ENCODE measurements at places on chromosomes 6 and 20. TPM values are rescaled to one million over a fixed set of nuclear protein-coding genes. Genes with fewer than 3 reads are reported as not detected.

DNA sequence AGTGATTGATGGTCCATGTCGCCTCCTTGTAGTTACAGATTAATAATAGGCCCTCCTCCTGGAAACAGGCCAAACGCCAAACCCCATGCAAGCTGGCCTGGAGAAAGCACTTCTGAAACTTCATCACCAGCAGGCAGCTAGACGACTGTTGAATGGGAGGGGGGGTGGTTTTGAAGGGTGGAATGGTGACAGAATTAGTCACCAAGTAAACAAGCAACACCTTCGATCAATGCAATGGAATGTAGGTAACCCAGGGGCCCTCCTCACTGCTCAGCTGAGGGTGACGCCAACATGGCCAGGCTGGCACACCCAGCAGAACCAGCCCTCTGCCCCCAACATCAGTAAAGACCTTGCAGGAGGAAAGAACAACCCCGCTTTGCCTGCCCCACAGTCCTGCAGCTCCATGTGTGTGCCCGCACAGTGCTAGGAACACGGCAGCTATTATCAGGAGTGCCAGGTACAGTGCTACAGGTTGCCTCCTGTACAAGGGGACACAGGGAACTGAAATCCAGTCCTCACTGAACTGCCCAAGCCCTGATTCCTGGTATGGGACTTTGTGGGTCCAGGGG, 2.7 kb downstream of the BCAS1 start:
- peak; percentile 57 for DNase-seq

- DNase-seq = peak; percentile 55
Measured at GRCh38 chr6:132812756-132813172, 1.6 kb upstream of the RPS12 start.

DNA sequence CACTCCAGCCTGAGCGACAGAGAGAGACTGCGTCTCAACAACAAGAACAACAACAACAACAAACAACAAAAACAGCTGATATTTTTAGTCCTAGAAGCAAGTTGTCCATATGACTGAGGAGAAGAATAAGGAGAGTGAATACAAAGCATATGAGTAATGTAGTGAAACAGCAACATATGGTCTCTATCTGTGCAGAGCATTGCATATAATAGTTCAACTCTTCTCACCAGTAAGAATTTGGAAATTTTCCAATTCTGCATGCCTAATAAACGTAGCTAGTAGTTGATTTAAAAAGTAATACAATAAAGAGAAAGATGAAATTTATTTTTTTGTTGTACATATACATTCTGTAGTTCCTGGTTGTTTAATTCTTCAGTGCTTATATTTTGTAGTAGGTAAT, 129.7 kb upstream of the FAM83B start:
- DNase-seq = no peak

DNA sequence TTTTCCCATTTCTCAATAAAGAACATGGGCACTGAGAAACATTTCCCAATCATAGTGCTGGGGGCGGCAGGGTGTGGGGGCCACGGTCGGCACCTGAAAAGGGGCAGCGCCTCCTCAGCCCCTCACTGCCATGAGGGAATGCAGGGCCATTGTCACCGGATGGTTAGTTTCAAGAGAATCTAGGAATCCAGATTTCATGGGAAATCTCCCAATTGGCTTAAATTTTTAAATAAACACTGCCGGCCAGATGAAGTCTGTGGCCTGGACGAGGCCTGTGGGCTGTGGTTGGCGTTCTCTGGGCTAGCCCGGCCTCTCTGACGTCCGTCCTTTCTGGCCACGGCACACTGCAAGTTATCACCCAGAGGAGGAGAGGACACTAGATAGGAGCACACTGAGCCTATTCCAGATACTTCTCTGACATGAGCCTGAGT, 25.6 kb downstream of the MANBAL start:
- DNase-seq = no peak

DNA sequence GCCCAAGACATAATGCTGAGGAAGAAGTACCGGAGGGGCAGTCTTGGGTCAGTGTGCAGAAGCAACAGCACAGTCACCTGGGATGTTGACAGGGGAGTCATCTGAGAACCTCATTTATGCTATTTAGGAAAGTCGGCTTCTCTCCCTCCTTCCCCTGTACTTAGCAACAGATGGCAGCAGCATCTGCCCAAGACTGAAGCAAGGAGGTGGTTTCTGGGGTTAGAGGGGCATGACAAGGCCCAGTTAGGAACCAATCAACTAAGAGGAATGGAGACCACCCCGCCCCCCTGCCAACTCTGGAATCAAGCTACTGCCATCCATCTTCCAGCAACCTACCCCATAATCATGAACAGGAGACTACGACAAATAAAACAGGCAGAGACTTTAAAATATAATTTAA, 21.7 kb downstream of the RIPK1 start:
- no peak for DNase-seq

DNA sequence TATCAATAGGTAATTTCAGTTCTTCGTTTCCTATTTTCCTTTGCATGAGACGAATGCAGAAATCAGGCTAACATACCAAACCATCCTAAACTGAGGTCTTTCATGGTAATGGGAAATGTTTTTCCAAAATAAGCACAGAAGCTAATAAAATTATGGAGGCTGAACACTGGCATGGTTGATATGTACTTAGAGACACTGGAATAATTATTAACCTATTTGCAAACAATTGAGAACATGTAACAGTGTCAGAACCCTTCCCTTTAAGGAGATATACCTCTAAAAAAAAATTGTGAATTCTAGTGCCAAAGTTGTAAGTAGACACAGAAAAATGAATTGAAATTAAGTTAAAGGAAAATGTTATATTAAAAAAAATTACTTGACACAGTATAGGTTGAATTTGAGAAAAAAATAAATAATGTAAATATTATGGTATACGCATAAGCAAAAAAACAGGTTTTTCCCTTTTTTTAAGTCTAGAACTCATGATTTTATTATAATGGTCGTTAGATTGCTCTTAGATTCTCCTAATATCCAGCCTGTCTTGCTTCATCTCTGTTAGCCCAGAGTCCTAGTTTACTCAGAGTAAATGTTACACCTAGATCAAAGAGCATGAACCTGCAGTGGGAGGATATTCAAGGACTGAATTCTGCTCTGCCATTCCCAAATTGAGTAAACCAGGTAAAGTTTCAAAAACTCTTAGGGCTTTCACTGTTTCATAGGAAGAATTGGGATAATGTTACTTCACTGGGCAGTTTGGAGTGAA, 1.7 kb downstream of the SLC17A2 start:
- no peak for DNase-seq

- DNase-seq = peak; percentile 61
Measured at GRCh38 chr6:134060491-134061106, 8.2 kb upstream of the SLC2A12 start.

- DNase-seq = peak; percentile 84
Measured at GRCh38 chr6:41786451-41787218, 859 bp upstream of the TOMM6 start.

TXLNB gene
- total RNA-seq = not detected

DNA sequence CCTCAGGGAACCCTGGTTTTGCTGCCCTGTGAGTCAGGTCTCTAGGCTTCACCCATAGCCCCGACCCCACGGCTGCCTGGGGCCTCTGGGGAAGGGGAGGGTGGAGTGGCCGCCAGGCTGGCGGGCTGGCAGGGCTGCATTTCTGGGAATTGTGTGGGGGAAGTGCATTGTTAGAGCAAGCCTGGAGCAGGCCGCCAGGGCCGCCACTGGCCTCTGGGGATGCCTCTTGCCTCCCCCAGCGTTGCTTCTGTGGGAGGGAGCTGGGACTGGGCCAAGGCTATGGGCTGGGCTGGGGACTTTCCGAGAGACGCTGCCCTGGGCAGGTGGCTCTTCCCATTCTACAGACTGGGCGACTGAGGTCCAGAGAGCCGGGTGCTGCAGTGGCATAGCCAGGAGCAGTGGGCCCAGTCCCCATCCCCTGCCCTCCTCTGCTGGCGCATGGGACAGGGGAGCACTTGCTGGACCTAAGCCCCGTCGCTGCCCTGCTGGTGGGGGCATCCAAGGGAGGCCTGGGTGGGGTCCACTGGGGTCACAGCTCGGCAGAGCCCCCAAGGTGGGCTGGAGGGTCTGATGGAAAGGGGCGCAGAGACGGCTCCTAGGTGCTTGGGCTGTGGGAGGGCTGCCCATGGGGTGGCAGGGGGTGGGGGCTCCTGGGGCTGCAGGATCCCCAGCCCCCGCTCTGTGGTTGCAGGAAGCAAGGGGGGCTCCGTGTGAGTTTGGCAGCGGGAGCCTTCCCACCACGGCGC, 6.6 kb upstream of the SOX18 start:
- peak; percentile 34 for DNase-seq

DNA sequence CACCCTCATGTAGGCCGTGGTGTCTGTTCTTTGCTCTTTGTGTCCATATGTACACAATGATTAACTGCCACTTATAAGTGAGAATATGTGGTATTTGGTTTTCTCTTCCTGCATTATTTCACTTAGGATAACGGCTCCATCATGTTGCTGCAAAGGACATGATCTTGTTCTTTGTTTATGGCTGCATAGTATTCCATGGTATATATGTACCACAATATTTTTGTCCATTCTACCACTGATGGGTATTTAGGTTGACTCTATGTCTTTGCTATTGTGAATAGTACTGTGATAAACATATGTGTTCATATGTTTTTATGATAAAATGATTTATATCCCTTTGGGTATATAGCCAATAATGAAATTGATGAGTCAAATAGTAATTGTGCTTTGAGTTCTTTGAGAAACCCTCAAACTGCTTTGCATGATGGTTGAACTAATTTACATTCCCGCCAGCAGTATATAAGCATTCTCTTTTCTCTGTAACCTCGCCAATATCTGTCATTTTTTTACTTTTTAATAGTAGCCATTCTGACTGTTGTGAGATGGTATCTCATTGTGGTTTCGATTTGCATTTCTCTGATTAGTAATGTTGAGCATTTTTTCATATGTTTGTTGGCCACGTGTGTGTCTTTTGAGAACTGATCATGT, 174.4 kb upstream of the NT5E start:
- DNase-seq = no peak

DNA sequence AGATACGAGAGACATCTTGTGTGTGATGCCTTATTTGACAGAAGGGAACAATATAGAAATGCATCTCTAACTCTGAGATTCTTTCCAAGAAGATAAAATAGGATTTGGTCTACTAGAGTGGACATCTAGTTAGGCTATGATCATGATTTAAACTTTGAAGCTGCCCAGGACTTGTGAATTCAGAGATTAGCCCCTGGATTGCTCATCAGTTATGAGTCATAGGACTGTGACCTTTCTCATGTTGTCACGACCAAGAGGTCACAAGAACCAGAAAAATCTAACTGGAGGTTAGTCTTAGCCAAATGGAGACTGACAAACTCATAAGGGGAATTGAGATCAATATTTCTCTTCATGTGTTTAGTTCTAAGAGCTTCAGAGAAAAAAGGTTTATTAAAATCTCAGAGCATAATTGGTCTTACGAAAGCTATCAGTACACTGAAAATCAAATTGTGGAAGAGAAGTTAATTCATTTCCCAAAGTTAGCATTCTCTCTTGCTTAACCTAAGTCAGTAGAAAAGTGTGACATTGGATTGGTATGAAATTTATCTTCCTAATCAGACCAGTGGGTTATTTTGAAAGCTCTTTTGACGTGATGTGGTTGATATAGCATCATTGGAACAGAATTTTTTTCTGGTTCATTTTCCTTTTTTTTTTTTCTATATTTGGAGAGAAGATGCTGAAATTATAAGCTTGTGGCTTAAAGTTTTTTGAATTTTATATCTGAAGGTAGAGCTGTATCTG, 245.7 kb downstream of the RNF144B start:
- DNase-seq = peak; percentile 61

DNA sequence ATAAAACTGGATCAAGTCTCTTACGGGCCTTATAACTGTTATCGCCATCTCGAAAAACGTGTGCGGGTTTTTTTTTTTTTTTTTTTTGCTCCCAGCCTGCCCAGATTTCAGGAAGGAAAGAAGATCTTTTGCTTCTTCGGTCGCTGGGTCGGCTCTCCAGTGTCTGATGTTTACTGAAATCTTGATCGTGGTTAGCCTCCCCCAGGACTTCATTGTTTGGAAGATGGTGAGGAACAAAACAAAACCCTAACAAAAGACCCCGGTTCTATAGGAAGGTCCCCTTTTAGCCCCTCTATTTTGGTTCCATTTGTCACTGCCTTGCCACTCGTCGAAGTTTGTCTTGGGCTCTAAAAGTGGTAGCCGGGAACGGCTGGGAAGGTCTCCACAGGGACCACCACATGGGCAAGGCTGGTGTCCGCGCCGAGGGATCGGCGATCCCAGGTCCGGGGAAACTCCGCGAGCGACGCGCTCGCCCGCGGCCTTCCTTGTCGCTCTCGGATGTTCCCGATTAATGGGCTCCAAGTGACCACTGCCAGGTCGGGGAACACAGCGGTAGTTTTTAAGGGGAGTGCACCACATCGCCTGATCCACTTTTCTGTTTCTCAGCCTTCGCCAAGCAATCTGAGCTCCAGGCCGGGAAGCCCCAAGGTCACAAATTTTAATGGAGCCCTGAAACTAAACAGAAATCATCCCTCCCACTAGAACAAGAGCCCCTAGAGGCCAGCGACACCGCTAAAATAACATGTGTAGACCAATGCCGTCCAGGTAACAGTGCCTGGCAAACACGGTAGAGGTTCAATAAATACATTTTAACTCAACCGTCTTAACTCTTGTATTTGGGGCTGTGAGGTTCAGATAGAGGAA, 27.0 kb downstream of the TRIM27 start:
- peak; percentile 83 for DNase-seq

- no peak for DNase-seq
Measured at GRCh38 chr6:56865081-56865875, 89.6 kb upstream of the BEND6 start.

ZNF322 gene
- 23.3 TPM for total RNA-seq
